ENCODE measurements at places on chromosomes 12 and 14.

DNA sequence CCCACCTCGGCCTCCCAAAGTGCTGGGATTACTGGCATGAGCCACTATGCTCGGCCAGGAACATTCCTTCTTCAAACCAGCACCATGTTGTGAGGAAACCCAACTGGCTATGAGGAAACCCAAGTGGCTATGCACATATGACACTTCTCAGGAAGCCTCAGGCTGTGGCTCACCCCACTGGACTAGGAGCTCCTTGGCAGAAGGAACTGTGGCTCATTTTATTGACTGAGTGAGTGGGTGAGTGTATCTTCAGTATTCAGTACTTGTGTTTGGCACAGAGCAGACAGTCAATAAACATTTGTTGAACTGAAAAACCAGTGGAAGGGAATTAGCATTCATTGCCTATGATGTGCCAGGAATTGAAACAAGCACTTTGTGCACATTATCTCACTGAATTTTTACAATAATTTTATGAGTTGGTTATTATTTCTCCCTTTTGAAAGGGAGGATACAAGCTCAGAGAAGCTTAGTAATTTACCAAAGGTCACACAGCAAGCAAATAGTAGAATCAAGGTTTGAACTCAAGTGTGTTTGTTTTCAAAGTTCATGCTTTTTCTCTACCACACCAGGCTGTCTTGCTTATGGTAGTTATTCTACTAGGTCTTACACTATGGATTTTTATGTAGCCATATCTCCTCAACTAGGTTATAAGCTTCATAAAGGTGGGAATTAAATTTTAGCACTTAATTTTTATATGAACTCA is 121.6 kb downstream of the VEZT start:
- DNase-seq = no peak

- DNase-seq = no peak
These were observed 217.1 kb downstream of the AKAP6 start for GRCh38 chr14:32546246-32546645.

DNA sequence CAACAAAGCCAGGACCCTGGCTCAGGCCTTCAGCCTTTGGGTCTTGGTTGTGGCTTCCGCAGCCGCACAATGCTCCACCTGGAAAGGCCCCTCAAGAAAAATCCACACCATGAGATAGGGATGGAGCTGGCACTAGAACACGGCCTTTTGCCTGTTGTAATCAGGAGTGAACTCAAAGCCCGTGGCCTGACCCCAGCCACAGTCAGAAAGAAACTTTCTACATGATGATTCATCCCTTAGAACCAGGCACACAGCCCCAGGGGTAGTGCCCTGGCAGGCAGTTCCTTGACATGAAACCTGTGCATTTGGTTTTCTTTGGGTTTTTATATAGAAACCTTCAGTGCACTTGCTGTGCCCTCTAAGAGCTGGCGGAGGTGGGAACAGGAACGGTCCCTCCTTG is 5.1 kb downstream of the CLMN start:
- no peak for DNase-seq

- no peak for DNase-seq
These were observed 211.6 kb downstream of the SLC6A15 start for GRCh38 chr12:84701041-84701440.

- DNase-seq = no peak
These were observed 20.3 kb downstream of the KDM2B start for GRCh38 chr12:121560392-121561008.

GRCh38 chr14:103130965-103131364 is 7.7 kb downstream of the TNFAIP2 start:
- DNase-seq = no peak

DNA sequence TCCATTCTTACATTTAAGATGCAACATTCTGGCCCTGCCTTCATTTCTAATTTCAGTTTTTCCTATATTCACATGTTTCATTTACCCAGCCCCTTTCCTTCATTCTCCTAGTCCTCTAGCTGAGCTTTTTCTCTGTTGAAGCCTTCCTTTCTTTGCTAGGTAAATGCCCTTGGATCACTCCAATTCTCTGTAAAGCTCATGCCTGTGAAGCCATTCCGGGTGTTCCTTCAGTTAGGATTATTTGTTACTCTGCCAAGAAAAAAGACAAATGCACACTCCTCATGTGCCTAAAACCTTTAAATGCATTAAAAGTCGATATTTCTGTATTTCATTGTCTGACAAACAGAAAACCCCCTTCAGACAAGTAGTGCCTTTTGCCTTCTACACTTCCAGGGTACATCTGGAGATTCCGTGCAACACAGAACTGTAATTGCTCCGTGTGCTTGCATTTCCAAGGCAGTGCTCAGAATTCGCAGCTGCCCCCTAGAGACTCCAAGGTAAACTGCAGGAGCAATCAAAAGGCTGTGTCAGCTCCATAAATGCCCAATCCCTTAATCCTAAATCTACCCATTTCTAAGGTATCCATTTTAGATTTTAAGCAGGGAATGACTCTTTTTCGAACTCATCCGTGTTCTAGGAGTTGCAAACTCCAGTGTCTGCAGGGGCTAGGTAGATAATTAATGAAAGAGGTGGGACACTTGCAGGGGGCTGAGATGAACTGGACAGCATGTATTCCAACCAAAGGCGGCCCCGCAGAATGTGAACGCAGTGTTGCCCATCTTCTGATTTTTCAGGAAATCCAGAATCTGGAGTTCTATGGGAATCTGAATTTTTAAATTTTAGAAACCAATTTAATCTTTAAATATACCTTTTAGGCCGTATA is 320.2 kb downstream of the GRIN2B start:
- DNase-seq = no peak

DNA sequence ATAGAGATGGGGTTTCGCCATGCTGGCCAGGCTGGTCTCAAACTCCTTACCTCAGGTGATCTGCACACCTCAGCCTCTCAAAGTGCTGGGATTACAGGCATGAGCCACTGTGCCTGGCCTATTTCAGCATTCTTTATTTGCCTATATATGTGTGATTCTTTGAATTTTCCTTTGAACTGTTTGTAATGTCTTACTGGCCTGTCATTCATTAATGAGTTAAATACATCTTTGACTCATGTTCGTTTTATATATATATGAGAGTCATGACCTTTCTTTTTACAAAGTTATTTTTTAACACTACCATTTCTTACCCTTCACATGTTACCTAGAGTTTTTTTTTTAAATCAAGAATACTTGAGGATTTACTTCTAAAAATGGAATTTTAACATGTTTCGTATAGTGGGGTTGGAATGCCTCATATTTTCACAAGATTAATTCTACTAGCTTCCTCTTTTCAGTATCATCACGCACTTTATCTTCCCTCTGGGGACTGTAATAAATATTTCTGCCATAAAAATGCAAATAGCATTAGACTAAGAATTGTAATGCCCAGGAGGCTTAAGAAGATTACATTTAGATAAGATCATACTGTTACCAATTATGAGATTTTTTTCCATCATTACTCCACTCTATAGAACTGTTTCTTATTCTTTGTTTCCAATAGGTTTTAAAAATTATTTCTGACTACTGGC is 66.7 kb downstream of the NTN4 start:
- no peak for DNase-seq

GRCh38 chr14:100336618-100337530 is 13.7 kb downstream of the SLC25A47 start:
- no peak for DNase-seq

- DNase-seq = no peak
These were observed 360.4 kb upstream of the GARIN6 start for GRCh38 chr12:99287136-99287535.

DNA sequence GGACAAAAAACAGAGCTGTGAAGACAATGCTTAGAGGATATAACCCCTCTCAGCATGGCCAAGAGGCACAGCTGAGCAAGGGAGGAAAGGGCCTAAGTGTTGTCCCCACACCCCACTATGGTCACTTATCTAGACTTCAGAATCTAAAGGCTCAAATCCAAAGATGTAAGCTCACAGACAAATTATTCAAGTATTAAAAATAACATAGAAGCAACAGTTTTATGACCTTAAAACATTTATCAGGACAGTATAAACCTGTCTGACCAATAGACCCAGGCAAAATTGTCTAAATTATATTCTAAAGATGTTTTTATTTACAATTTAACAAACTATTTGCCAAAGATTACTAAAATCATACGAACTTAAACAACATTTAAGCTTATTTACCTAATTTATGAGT is 28.1 kb upstream of the PRICKLE1 start:
- DNase-seq = no peak

DNA sequence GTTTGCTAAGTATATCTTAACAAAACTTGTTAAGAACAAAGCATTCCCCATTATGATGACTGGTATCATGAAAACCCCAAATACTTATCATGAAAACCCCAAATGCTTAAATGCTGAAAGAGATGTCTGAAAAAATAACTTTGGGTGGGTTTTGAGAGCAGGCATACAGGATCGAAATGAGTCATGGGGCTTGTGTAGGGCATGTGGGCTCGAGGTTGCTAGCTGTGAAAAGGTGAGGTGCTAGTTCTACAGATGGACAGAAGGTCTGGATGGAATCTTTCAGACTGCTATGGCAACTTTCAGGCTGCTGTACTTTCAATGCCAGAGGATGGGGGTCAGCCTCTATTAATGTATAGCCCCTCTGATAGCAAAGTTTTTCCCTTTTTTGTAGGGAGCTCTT is 167.8 kb upstream of the MDGA2 start:
- DNase-seq = no peak

DNA sequence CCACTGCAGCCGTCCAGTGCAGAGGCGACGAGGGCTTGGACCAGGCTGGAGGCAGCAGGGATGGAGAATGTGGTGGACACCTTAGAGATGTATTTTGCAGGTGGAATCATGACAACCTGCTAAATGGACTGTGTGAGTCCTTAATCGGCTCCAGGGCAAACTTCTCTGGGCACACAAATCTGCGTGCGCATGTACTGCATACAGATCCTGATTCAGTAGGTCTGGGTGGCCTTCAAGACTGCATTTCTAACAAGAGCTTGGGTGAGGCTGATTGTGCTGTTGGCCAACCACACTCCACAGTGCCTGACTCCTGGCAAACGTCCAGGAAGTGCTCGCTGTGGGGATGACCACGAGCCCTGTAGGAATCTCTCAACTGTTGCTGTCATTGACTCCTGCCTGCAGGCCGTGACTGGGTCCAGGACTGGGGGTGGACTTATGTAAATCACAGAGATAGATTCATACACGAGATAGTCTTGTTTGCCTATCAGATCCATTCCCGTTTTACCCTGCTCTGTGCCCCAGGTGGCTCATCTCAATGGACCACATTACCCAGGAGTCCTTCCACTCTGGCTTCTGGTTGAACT is 27.2 kb downstream of the JDP2 start:
- DNase-seq = no peak

GRCh38 chr12:5511644-5512600 is 80.0 kb downstream of the NTF3 start:
- no peak for DNase-seq

DNA sequence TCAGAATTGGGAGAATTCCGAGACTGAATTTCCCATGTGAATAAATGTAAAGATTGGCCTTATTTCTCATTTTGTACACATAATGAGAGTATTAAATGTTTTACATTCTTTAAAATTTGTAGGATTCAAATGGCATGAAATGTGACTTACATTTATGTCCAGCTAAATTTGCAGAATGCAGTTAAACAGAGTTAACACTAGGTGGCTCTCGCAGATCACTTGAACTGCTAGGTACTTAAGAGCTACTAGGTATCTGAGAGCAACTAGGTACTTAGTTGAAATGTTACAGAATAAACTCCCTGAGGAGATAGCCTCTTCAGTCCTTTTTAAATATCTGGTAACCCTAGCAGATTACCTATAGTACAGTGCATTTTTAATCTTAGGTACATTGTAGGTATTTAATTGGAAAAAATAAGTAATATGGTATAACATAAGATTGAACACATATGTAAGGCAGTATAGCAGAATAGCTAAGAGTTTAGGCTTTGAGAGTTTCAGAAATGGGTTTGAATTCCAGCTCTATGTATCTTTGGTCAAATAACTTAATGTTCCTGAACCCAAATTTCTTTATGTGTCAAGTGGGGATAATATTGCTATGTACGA is 73.8 kb downstream of the KIAA0586 start:
- peak; percentile 63 for DNase-seq

GRCh38 chr12:94329366-94329765 is 130.3 kb downstream of the CEP83 start:
- no peak for DNase-seq

GRCh38 chr12:49049566-49050224 is 10.9 kb downstream of the KMT2D start:
- DNase-seq = no peak

DNA sequence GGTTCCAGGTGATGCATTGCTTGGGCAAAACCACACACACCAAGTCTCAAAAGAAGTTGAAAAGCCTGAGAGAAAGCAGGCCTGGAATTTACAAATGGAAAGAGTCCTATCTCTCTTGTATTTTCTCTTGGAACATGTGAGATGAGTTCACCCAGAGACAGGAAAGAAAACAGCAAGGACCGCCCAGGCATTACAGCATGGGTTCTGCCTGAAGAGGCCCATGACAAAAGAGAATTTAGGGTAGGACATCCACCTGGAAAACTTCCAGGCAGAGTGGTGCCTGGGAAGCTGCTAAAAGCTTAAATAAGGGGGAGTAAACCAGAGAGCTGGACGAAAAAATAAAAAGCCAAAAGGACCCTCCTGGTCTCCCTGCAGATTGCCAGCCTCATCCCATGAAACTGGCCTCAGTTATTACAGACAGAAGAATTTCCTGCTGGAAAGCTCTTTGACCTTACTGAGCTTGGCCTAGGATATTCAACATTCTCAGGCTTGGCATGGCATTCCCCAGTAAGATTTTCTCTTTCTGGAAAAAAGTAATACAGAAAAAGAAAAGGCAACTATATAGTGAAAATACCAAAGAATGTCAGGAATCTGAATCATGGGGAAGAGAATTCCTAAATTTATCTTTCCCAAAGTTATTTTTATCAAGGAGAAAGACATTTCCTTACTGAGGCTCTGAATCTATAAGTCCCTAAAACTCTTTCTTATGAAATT is 121.3 kb upstream of the NUDT4 start:
- DNase-seq = no peak

DNA sequence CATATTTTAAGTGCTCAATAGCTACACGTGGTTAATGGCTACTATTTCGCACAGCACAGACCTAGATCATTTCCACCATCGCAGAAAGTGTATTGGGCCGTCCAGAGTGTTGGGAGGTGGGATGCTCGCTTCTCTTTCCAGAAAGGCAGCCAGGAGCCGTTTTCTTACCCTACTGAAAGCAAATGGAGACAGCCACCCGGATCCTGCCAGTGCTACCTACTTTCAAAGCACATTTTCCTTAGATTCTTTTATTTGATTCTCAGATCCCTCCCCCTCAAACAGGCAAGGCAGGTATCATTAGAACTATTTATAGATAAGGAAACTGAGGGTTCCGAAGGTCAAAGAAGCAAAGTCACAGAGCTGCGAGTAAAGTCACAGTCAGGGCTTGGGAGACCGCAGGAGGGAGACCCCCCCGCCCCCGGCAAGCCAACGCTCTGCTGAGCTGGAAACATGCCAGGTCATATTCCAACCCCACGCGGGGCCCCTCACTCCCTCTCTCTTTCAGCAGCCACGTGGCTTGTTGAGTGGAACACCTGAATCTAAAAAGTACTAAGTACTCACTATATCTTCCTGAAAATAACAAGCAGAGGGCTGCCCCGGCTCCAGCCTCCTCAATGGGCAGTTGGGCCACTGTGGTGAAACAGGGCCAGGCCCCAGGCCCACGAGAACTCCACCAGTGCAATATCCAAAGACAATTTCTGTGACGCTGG is 36.2 kb downstream of the PRIMA1 start:
- DNase-seq = no peak

GRCh38 chr12:66863276-66863675 is 184.4 kb upstream of the GRIP1 start:
- DNase-seq = no peak

GRCh38 chr12:48296586-48297282 is 54.0 kb downstream of the ZNF641 start:
- no peak for DNase-seq

All from NCI-H1417 treated with DMSO at 0.1 percent for 48 hours (cell line).